CD4-positive, CD25-positive, alpha-beta regulatory T cell (primary cell): ENCODE measurements at places on chromosomes 5 and 9. TPM values are rescaled to one million over a fixed set of nuclear protein-coding genes. Genes with fewer than 3 reads are reported as not detected.
A peak's percentile ranks its signal among the peaks of the same experiment; 100 is the strongest.

SH3PXD2B gene
- polyA plus RNA-seq: not detected

SH3GL2 gene
- polyA plus RNA-seq: not detected

GDNF gene
- polyA plus RNA-seq: not detected

DNA sequence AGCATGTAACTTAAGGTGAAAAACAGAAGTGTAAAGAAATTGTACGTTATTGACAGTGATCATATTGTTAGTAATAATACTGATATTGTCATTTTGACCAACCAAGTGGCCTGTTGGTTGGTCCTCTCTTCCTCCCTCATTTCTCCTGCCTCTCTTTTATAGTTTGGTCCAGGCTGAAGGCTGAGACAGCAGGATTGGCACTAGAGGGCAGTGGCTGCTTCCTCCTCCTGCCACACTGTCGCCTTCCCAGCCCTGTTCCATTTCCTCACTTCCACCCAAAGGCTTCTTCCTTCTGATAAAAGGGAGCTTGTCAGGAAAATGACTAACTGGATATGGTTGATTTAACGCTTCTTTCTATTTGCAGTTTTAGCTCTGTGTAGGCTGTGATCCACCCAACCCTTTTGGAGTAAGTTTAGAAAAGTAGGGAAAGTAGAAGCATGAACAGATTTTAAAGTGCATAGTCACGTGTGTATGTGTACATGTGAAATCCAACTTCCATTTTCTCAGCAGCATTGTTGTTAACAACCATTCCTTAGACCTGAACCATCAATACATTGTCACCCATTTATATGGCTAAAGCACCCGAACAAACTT lies 35.6 kb downstream of the PTCD2 start:
- DNase-seq: no peak

- DNase-seq: no peak
These were observed 16.4 kb upstream of the UBTD2 start for GRCh38 chr5:172299916-172300439.

- no peak for DNase-seq
These were observed 357.8 kb downstream of the ICE1 start for GRCh38 chr5:5780253-5780652.

- no peak for DNase-seq
These were observed 305.2 kb upstream of the DAB2 start for GRCh38 chr5:39730006-39730405.

DNA sequence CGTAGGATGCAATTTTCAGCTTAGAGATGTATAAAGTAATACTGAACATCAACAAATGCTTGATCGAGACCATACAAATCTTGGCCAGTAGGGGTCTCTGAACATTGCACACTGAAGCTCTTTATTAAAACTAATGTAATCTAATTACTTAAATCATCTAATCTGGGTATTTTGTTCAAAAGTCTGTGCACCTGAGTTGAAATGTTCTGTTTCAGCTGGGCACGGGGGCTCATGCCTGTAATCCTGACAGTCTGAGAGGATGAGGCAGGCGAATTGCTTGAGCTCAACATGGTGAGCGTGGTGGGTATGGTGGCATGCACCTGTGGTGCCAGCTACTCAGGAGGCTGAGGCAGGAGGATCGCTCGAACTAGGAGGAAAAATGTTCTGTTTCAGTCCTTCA lies 41.0 kb downstream of the ESM1 start:
- peak; percentile 20 for DNase-seq
